ENCODE measurements at places on chromosomes 5 and 9.

GRCh38 chr9:86183229-86184137 is 76.0 kb downstream of the C9orf153 start:
- DNase-seq: no peak

DNA sequence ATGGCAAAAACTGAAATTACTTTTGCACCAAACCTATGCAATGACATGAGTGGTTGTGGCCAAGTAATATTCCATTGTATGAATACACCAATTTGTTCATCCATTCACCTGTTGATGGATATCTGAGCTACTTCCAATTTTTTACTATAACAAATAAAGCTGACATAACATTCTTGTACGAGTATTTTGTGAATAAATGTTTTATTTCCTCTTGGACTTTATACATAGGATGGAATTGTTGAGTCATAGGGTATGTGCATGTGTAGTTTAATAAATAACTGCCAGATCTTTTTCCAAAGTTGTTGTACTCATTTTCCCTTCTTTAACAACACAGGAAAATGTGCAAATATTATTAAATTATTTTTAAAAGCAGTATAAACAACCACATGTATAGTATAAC is 146.1 kb upstream of the ZNF462 start:
- no peak for DNase-seq

DNA sequence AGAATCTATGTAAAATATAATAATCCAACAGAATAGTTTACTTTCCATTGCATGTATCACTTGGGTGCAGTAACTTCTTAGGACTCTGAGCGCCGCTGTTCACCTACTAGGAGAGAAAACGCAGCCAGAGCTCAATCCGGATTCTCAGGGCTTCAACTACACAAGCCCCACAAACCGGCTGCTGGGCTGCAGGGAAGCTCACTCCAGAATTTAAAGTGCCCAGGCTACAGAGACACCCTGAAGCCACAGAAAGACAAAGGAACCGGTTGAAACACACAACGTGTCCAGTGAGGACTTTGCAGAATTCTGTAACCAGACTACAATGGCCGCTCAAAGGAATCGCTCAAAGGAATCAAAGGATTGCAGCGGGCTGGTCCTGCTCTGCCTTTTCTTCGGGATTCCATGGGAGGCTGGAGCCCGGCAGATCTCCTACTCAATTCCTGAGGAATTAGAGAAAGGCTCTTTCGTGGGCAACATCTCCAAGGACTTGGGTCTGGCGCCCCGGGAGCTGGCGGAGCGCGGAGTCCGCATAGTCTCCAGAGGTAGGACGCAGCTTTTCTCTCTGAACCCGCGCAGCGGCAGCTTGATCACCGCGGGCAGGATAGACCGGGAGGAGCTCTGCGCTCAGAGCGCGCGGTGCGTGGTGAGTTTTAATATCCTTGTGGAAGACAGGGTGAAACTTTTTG is at the start of gene PCDHGA10:
TSS of gene PCDHGA10 (plus strand) at position 134 of the 686 bp plus-strand sequence. CDS start at position 323, 189 bp downstream.
- no peak for DNase-seq

DNA sequence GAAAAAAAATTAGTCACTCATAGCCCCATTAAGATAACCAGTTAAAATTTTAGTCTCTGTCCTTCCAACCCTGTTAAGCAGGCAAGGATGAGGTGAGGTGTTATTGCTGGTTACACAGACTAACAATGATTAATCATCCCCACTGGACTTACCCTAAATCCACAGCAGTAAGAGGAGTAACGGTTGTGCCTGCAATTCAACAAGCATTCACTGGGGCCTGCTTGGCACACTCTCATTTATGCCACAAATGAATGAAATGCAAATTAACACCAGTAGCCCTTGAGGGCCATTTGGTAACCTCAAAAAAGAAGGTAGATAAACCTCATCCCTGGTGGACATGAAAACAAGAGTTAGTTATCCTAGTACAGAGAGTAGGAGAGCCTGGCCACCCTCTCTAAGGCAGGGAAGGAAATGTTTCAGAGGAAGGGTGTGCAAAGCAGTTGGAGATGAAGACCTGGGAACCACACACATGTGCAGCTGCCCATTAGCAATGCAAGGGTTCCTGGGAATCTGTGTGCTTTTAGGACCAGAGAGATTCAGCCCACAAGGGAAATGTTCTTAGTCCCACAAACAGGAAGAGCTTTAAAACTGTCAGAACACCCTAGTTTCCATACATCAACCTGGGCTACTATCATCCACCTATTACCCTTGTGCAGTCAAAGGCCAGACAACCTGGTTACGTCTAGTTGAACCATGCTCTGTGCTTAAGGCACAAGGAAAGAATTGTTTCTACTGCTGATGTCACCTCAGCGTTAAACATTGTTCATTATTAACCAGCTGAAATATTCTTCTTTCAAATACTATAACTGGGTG is 7.7 kb downstream of the LHFPL2 start:
- no peak for DNase-seq

- peak; percentile 38 for DNase-seq
These were observed 69.0 kb downstream of the SLC28A3 start for GRCh38 chr9:84271531-84271900.

DNA sequence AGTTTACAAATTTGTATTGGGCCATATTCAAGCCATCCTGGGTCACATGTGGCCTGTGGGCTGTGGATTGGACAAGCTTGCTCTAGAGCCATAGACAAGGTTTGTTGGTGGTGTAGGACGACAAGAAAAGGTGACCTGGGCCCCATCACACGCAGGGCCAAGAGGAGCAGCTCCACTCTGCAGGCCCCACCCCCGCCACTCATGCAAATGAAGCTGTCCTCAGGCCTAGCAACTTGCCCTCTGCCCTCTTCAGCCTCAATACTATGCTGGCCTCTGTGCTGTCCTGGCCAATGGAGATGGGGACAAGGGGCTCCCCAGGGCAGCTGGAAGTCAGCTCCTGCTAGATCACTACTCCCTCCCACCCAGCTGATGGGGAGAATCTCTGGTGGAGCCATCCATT is 55.2 kb upstream of the TMEM252 start:
- DNase-seq: no peak

- no peak for DNase-seq
These were observed 24.6 kb downstream of the PIK3R1 start for GRCh38 chr5:68240202-68240601.

DNA sequence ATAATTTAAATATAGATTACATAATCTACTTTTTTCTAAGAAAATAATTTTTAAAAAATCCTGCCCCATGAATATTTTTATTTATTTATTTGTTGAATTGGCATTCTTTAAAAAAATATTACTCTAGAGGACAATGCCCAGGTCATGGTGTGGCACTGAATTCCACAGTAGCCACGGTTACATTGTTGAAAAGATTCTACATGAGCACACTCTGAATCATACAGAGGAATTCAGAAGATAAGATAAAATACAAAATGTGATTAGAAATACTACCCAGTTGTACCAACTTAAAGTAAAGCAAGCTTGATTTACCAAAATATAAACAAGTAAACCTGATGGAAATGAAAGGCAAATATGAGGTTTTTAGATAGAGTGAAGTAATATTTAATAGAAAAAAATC is 183.7 kb downstream of the HCN1 start:
- DNase-seq: no peak

DNA sequence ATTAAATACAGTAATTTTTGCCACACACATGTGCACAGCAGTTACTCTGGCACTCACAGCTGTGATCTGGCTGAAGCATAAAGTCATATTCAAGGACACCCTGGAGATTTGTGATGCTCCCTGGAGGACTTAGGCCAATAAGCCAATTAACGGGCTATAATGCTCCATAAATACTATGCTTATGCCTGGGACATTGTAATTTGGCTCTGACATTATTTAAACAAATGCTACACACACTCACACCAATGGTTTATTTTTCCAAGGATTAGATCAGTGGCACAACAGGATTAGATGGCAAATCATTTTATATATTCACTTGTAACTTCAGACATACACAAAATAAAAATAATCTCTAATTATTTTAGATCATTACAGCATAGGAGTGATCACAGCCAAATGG is 111.2 kb downstream of the LMNB1 start:
- DNase-seq: no peak
